ENCODE measurements at places on chromosomes 7 and 10.

DNA sequence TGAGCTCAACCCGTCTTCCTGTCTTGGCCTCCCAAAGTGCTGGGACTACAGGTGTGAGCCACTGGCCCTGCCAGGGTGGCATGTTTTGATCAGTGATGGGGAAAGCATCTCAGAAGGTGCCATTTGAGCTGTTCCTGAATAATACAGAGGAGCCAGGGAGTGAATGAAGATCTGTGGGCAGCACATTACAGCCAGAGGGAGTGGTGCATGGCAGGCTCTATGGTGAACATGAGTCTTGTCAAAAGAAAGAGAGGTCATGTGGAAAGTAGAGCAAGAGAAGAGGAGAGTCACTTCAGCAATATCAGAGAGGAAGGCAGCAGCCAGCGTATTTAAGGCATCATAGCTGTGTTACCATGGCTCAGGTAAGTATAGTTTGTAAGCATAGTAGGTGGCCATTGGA, 275.7 kb upstream of the LRGUK start:
- no peak for DNase-seq

DNA sequence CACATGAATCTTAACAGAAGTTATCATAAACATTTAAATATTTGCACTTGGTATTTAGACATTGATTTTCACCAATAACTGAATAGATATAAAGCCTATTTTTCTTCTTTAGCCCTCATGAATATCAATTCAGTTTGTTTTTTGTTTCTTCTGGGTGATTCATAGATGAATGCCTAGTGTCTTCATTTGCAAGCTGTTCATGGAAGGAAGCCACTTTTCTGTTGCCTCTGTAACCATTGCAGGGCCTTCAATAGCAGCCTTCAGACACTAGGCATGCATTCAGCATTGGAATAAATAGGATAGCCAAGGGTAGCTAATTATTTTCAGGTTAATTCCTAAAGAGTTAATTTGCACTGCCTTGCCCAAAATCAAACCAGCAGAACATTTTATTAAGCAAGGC, 375.3 kb downstream of the DPP6 start:
- DNase-seq = no peak

- no peak for DNase-seq
These were observed 10.1 kb downstream of the TBC1D12 start for GRCh38 chr10:94412449-94412848.

- DNase-seq = no peak
These were observed 574.6 kb downstream of the GALNT17 start for GRCh38 chr7:71706597-71706975.

- DNase-seq = no peak
These were observed 43.6 kb downstream of the PLCE1 start for GRCh38 chr10:94037286-94037685.
